ENCODE measurements at places on chromosomes 4 and X. TPM values are rescaled to one million over a fixed set of nuclear protein-coding genes. Genes with fewer than 3 reads are reported as not detected.

Gene FGFR3
- 0.56 TPM for total RNA-seq

Gene PAGE1
- not detected for total RNA-seq

Gene IDUA
- total RNA-seq, result 4.4 TPM

Gene UGT2B17
- total RNA-seq, result not detected
